NCI-H446 (cell line): ENCODE measurements at places on chromosomes 2 and 18.

DNA sequence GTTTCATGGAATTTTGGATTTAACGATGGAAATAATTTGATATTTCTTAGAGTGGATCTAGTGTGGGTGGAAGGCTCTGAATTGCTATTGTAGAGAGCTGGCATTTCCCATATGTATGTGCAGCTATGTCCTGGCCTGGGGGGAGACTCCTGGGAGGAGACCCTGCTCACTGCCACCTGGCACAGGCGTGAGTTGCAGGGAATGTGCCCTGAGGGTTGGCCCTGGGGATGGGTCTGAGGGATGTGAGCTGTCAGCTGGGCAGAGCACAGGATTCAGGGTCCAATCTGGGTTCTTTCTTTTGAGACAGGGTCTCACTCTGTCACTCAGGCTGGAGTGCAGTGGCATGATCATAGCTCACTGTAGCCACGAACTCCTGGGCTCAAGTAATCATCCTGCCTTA is 120.2 kb downstream of the CLIP4 start:
- no peak for DNase-seq

DNA sequence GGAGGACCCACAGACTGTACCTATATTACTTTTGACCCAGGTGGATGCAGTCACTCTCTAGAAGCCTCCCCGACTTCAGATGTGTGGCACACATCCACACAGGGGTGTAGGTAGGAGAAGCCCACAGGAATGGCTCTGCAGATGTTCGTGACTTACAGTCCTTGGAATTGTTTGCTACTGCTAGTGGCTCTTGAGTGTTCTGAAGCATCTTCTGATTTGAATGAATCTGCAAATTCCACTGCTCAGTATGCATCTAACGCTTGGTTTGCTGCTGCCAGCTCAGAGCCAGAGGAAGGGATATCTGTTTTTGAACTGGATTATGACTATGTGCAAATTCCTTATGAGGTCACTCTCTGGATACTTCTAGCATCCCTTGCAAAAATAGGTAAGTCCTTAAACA is 605 bp downstream of the SLC9A4 start:
- DNase-seq, result no peak

- DNase-seq, result no peak
These were observed 37.4 kb upstream of the PROKR1 start for GRCh38 chr2:68605939-68606338.

DNA sequence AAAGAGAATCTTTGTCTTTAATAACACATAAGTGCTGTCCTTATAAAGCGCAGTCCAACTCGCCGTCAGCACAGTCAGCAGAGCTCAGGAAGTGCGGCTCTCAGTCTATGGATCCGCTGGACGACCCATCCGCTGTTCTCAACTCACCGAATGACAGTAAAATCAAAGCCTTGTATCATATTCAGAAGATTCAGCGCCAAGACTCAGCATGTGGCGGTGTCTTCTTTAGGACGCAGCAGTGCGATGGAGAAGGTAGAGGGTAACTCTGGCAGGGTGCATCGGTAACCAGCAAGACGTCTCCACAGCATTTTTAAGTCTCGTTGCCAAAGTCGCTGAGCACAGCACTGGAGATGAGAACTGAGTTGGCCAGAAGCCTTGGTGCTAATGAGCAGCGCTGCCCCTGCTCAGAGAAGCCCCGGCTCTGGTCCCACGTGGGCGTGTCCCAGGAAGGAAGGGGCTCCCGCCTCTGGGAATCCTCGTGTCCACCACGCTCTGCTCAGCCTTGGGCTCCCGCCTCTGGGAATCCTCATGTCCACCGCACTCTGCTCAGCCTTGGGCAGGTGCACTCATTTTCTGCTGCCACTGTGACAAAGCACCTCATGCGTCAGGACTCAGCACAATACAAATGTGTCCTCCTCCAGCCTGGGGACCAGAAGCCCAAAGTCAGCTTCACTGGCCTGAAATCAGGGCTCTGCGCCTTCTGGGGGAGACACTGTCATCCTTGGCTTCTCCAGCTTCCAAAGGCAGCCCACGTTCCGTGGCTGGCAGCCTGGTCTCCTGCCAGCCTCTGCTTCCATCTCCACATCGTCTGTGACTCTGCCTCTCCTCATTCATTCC is 238.0 kb upstream of the SALL3 start:
- DNase-seq, result no peak

- no peak for DNase-seq
These were observed 30.1 kb upstream of the MC5R start for GRCh38 chr18:13793819-13794218.

GRCh38 chr18:77208964-77209363 is 40.7 kb upstream of the GALR1 start:
- no peak for DNase-seq

DNA sequence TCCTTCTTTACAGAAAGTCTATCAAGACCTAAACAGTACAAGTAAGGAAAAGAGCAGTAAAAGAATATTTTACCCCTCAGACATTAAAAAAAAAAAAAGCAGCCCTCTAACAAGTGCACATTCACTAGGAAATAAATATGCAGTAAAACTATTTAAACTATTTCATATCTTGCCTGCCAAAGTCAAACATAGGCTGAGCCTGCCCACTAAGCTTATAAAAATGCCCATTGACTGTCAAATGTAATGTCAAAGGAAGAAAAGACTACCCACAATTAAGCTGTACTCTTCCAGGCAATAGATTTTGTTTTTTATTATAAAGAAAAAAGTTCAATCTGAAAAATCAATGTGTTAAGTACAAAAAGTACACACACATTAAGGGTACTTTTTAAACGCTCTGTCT is 11.8 kb downstream of the ALS2 start:
- no peak for DNase-seq

DNA sequence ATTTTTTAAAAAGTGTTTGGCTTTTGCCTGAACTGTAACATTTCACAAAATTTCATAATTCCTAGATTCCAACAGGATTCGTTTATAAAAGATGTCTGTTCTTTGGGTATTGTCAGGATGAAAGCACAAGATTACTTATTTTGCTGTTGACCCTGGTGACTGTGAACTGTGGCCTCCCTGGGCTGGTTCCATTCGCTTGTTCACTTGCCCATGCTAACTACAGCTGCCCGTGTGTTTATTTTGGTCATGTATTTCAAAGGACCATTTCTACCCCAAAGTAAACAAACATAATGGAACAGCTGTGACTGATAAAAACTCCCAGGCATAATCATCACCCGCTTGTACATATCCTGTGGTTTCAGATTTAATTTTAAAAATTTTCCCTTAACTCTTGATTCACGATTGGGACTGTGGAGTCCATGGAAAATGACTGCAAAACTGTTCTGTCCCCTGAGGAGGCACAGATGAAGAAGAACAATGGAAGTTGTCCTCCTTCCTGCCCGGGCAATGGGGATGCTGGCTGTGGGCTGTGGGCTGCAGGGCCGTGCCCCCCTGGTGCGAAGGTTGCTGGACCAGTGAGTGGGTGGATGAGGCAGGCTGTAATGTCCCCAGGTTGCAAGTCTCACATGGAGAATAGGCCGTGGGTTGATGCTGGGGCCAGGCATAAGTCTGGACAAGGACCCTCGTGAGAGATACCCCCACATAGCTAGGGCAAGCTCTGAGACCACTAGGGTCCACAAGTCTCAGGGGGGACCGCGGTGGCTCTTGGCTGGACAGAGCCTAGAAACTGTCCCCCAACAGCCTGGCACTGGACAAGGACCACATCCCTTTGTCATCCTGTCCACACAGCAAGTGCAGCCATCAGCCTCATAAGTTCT is 28.9 kb upstream of the HDAC4 start:
- DNase-seq, result no peak

GRCh38 chr18:78006774-78007260 is 757.2 kb downstream of the GALR1 start:
- no peak for DNase-seq

- DNase-seq, result no peak
These were observed 36.1 kb upstream of the MRPL33 start for GRCh38 chr2:27735263-27735904.

GRCh38 chr18:63788447-63789096 is 13.4 kb downstream of the SERPINB7 start:
- no peak for DNase-seq

- peak; percentile 24 for DNase-seq
These were observed 16.3 kb downstream of the SLC3A1 start for GRCh38 chr2:44291281-44292248.

GRCh38 chr2:120320318-120320851 is 25.6 kb upstream of the INHBB start:
- no peak for DNase-seq

GRCh38 chr18:30775629-30776028 is 266.9 kb downstream of the DSC3 start:
- DNase-seq, result no peak

- no peak for DNase-seq
These were observed 157.5 kb upstream of the TACR1 start for GRCh38 chr2:75356865-75357264.

DNA sequence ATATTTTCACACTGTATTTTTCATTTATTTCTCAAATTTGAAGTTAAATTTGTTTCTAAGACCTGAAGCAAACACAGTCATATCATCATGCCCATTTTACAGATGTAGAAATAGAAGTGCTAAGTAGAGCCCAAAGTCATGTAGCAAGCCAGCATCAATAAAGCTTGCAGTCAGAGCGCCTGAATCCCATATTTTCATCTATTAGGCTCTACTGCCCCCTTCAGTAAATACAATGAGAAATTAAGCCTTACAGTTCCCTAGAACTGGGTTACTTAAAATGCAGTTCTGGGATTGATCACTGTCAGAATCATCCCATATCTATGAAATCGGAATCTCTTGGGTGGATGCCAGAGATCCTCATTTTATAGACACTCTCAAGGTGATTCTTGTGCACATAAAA is 419.9 kb downstream of the TGIF1 start:
- peak; percentile 69 for DNase-seq

- DNase-seq, result no peak
These were observed 38.8 kb upstream of the OTOS start for GRCh38 chr2:240179186-240179815.

GRCh38 chr2:36618381-36618780 is 20.4 kb upstream of the FEZ2 start:
- peak; percentile 35 for DNase-seq

DNA sequence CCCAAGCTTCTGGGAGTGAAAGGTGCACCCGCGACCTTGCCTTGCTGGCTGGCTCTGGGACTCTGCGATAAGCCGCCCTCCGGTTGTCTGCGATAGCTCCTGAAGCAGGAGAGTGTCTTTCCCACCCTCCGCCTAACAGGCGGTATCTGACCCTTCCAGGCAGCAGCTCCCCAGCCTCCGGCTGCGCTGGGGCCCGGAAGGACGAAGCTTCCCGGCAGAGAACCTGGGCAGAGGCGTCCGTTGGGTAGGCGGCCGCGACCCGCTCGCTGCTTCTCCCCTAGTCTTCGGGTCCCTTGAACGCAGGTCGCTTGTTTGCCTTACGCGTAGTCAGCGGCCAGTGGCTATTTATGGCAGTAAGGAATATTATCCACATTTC is 446 bp upstream of the RHBDD1 start:
- DNase-seq, result no peak

- peak; percentile 15 for DNase-seq
These were observed 37.9 kb downstream of the GALNT1 start for GRCh38 chr18:35619464-35619863.

GRCh38 chr18:13465476-13465875 is 246.9 kb downstream of the LDLRAD4 start:
- DNase-seq, result no peak

GRCh38 chr2:160287476-160287875 is 87.4 kb upstream of the ITGB6 start:
- no peak for DNase-seq

DNA sequence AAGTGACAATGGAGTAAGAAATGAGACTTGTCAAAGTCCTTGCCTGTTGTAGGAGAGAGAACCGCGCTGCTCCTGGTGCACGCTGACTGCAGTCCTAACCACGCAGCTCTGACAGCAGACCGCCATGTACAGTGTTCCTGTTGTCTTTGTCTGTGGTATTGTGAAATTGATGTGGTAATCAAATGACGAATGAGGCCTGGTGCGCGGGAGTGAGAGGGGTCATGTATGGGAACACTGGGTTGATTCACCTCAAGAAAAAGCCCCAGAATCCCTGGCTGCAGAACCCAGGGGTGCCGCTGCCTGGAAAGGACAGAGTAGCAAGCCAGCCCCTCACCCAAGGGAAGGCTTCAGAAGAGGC is 64.0 kb downstream of the INPP4A start:
- no peak for DNase-seq

DNA sequence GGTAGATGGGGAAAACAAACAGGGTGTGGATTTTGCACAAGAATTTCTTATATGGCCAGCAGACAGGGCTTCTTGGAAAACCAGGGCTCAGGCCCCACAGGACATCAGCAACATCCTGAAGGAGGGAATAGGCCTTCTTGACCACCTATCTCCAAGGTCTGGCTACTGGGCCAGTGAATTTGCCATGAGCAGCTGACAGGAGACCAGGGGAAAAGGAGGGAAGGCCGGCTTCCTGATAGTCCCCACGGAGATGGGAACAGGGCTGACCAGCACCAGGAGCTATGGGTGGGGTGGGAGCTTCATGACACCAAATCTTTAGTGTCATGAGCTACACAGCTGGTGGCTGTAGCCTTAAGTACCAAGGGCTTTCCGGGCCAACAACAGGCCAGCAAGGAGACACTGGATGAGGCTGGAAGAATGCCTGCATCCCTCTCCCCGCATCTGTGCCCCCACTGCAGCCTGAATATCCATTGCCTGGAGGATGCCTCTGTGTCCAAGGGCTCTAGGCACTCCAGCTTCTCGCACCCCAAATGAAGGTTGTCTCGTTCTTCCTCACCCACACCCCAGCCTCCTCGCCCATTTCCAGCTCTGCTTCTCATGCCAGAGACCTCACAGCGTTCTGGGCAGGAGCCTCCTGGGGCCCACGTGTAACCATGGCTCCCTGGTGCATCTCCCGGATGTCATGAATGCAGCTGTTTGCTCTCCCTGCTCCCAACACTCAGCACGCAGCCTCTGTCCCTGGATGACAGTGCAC is 74.8 kb downstream of the EMX1 start:
- DNase-seq, result no peak

GRCh38 chr2:159124441-159124911 is 156.0 kb downstream of the TANC1 start:
- DNase-seq, result no peak
